ENCODE measurements at places on chromosomes 5 and 9.

- DNase-seq: no peak
Measured at GRCh38 chr5:129101794-129102193, 7.2 kb downstream of the ISOC1 start.

DNA sequence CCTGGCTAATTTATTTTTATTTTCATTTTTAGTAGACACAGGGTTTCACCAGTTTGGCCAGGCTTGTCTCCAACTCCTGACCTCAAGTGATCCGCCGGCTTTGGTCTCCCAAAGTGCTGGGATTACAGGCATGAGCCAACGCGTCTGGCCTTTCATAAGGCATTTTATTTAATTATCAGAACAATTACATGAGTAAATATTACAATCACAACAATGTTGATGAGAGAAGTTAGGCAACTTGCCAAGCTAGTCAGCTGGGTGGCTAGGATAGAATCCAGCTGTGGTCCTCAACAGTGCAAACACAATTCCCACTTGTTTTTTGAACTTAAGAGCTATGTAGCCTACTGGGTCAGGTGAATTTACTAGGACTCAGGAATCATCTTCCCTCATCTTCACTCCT, 22.0 kb downstream of the C9orf57 start:
- DNase-seq: no peak

DNA sequence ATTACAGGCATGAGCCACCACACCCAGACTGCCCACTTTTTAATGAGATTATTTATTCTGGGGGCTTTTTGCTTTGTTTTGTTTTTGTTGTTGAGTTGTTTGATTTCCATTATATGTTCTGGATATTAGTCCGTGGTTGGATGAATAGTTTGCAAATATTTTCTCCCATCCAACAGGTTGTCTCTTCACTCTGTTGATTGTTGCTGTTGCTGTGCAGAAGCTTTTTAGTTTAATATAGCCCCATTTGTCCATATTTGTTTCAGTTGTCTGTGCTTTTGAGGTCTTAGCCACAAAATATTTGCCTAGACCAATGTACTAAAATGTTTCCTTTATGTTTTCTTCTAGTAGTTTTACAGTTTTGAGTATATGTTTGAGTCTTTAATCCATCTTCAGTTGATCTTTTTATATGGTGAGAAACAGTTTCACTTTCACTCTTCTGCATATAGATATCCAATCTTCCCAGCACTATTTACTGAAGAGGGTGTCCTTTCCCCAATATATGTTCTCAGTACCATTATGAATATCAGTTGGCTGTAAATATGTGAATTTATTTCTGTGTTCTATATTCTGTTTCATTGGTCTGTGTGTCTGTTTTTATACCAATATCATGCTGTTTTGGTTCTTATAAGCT, 30.2 kb upstream of the TBCA start:
- no peak for DNase-seq

GRCh38 chr5:180990086-180990881, 1.6 kb downstream of the BTNL3 start:
- DNase-seq: no peak

GRCh38 chr5:16446993-16447392, 18.6 kb downstream of the ZNF622 start:
- DNase-seq: no peak

GRCh38 chr5:149724130-149724840, 5.8 kb upstream of the PPARGC1B start:
- DNase-seq: no peak

- DNase-seq: no peak
Measured at GRCh38 chr5:76522103-76522935, 100.9 kb downstream of the F2RL2 start.

GRCh38 chr5:113612060-113612496, 98.6 kb downstream of the YTHDC2 start:
- no peak for DNase-seq

GRCh38 chr5:3357291-3357690, 238.3 kb upstream of the IRX1 start:
- DNase-seq: no peak

- DNase-seq: no peak
Measured at GRCh38 chr9:134325813-134326723, at the start of gene RXRA. TSS of gene RXRA (plus strand) at chr9:134326455. CDS start at chr9:134326632, 177 bp downstream.

- no peak for DNase-seq
Measured at GRCh38 chr9:87855061-87855460, 27.6 kb upstream of the SPATA31E1 start.

GRCh38 chr5:133509742-133510079, 102.6 kb downstream of the FSTL4 start:
- no peak for DNase-seq

GRCh38 chr5:67902497-67902830, 313.1 kb upstream of the PIK3R1 start:
- no peak for DNase-seq

DNA sequence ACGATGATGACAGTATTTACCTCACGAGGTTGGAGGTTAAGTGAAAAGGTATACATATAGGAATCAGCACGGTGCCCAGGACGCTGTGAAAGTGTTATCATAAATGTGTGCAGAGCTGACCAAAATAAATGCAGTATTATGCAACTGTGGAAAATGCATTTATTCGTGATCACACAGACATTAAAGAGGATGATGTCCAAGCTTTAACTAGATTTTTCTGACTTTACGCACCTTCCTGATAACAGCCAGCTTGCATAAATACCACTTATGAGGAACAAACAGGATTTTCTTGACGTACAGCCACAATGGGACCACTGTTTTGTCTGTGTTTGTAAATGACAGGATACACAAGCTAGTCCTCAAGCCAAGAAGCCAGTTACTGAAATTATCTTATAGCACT, 71.4 kb upstream of the ATP10B start:
- no peak for DNase-seq

- no peak for DNase-seq
Measured at GRCh38 chr9:112348257-112349007, 15.0 kb upstream of the PTBP3 start.
